ENCODE measurements at places on chromosomes 5 and 9.

DNA sequence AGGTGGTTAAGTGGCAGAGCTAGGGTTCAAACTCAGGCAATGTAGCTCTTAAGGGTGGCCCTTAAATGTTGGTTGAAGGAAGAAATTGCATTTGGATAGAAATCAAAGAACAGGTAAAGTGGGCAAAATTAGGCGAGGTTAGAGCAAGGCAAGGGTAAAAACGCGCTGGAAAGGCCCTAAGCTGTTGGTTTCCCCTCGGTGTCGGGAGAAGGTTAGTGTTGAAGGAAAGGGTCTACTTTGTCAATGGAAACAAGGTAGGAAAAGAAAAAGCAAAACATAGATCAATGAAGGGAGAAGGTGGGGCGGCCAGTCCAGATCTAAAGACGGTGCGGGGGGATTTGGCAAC, 431 bp downstream of the FASTKD3 start:
- no peak for DNase-seq

DNA sequence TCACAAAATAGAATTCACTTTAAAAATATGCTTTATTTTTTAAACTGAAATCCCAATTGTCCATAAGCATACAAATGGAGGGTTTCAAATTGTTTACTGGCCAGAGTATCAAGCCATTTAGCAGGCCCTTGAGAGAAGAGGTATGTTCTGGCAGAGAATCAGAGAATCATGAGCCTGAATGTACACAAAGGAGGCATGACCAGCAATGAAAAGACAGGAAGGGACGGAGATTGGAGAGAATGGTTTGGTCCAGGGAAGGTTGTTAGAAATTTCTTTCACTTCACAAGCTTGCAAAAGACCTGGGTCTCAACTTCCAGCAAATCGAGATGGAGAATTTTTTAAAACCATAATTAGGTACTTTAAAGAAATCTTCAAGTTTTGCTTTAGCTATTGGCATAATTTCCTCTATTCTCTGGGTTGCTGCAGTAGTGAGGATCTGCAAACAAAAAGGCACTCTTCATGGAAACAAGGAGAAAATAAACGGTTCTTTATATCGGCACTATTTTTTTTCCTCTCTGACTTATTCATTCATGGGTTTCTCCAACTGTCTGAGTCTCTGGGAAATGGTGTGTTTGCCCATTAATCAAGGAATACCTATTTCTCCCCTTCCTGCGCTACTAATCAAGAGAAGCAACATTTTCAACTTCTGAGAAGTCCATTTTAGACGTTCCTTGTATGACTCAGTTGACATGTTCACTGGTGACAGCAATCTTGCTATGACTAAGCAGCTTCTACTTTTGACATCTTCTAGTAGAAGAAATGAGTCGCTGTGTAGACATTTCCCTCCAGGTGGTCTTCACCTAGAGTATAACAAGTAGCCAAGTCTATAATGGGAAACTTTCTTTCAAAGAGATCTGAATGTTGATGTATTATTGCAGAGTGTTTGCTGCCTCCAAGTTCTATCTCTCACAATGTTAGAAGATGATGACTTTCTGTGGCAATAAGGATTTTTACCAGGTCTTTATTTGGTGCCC, 23.1 kb upstream of the ERCC6L2 start:
- DNase-seq = no peak

DNA sequence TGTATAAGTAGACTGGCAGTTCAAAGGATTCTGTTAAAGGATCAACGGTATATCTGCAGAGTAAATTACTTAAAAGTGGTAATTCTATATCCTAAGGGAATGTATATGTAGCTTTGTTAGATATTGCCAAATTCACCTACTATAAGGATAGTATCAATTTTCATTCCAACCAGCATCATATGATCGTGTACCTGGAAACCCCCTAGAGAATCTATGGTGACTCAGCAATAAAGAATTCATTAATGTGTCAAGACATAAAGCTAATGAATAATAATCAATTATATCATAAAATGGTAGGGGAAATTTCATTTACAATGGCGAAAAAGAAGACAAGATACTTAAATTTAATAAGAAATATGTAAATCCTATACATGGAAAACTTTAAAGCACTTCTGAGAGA, 234.1 kb upstream of the ACTBL2 start:
- DNase-seq = no peak

GRCh38 chr9:127628758-127629467, 16.8 kb downstream of the STXBP1 start:
- no peak for DNase-seq

- no peak for DNase-seq
Observed at GRCh38 chr9:90870621-90871326, 69.2 kb downstream of the SYK start.

GRCh38 chr9:37732952-37733351, 20.7 kb upstream of the TRMT10B start:
- no peak for DNase-seq

DNA sequence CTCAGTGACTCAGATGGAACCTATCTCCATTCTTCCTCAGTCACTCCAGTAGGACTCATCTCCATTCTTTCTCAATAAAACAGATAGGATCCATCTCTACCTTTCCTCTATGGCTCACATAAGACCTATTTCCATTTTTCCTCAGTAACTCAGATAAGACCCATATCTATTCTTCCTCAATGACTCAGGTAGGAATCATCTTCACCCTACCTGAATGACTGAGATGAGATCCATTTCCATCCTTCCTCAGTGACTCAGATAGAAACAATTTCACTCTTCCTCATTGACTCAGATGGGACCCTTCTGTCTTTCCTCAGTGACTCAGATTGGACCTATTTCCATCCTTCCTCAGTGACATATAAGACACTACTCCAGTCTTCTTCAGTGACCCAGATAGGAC, 165.1 kb downstream of the FBXO4 start:
- no peak for DNase-seq
